ENCODE measurements at places on chromosomes 5 and 9.

DNA sequence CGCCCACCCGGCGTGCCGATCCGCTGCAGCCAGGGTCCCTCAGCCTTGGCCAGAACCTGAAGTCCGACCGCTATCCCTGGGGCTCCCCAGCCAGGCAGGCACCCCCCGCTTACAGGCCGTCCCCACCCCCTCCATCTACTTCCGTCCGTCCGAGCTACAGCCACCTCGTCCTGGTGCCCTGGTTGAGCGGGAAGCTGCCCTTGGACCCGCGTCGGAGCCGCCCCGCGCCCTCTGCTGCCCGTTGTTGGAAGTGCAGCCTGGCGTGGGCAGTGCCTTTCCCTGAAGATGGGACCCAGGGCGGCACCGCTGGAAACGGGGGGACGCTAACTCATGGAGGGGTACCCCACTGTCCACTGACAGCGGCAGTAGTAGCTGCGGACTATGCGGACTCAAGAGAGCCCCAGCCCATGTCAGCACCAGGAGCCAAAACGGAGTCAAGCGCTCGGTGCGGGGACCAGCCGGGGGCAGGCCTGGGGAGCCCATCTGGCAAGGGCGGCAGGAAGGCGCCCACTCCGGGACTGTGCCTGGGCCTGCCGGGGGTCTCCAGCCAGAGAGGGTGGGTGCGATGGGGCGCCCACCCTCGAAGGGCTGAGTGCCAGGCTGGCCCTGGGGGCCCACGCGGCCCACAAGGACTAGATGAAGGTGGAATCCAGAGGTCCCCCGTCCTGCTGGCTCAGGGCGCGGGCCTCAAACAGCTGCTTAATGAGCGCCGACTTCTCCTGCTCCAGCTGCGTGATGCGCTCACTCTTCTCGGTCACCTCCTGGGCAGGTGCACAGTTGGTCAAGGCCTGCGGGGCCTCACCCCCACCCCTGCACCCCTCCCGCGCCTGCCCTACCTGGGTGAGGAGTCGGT is 6.1 kb downstream of the SAPCD2 start:
- DNase-seq = peak; percentile 66

- DNase-seq = no peak
Observed at GRCh38 chr5:154209591-154210081, 19.1 kb downstream of the GALNT10 start.

DNA sequence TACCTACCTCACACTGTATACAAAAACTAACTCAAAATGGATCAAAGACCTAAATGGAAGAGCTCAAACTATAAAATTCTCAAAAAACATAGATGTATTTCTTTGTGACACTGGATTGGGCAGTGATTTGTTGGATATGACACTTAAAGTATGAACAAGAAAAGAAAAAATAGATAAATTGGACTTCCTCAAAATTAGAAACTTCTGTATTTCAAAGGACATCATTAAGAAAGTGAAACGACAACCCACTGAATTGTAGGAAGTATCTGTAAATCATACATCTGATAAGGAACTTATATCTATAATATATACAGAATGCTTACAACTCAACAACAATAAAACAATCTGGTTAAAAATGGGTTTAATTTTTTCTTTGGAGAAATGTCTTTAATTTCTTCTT is 96.7 kb downstream of the NRG2 start:
- DNase-seq = no peak

- no peak for DNase-seq
Observed at GRCh38 chr5:53963958-53964357, 346.4 kb downstream of the ARL15 start.

DNA sequence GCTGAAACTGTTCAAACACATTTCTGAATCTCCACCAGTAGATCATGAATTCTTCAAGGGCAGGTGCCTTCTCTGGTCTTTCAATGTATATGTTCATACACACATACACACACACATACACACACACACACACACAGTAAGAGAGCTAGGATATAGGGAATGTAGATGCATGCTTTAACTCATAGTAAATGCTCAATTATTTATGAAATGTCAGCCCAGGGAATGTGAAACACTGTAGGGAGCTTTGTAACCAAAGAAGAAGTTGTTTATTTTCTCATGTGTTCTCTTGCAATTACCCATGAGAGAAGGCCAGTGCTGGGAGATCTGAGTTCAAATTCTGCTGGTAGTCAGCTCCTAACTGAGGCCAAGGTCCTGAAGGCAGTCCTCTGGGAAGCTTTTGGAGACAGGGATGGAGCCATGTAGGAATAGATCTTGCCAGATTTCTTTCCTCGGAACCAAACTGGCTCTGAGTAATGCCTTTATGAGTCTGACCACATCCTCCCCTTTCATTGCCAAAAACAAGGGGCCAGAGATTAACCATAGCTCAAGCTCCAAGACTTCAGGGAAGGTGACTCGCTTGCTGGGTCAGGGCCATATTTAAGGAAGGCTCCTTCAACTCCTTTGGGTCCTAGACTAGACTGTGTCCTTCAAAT is 487.0 kb upstream of the TNC start:
- DNase-seq = no peak

- DNase-seq = no peak
Observed at GRCh38 chr5:116604805-116605204, 30.2 kb upstream of the SEMA6A start.

DNA sequence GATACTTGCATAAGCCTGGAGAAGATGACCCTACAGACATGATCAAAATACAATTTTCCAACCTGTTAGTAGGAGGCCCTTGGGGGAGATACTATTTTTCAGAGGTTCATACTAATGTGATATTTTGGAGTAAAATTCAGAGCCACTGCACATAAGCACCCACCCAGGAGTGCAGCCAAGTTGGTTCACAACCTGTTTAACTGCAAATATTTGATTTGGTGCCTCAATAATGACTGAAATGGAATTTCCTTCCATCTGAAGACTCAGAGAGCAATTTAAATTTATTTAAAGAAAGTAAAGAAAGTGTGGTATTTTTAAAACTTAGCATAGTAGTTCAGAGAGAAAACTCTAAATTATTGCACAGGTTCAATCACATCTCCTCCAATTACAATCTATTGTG is 77.5 kb upstream of the FBN2 start:
- DNase-seq = no peak

DNA sequence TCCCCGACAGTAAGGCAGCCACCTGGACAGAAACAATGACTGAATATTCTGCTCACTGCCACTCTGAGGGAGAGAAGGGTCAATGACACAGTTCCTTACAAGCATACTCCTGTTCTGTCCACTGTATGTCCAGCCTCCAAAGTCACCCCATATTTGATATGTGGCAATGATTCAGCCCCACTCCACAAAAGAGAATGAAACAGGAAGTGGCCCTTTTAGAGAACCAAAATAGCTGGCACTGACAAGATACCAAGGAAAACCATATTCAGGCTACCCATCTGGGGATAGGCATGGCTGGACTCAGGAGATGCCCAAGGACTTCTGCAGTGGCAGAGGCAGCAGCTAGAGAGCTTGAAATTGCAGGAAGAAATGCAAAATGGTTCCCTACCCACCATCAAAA is 12.8 kb upstream of the GFRA3 start:
- no peak for DNase-seq

GRCh38 chr9:27672718-27673117 is 99.4 kb upstream of the C9orf72 start:
- DNase-seq = no peak

DNA sequence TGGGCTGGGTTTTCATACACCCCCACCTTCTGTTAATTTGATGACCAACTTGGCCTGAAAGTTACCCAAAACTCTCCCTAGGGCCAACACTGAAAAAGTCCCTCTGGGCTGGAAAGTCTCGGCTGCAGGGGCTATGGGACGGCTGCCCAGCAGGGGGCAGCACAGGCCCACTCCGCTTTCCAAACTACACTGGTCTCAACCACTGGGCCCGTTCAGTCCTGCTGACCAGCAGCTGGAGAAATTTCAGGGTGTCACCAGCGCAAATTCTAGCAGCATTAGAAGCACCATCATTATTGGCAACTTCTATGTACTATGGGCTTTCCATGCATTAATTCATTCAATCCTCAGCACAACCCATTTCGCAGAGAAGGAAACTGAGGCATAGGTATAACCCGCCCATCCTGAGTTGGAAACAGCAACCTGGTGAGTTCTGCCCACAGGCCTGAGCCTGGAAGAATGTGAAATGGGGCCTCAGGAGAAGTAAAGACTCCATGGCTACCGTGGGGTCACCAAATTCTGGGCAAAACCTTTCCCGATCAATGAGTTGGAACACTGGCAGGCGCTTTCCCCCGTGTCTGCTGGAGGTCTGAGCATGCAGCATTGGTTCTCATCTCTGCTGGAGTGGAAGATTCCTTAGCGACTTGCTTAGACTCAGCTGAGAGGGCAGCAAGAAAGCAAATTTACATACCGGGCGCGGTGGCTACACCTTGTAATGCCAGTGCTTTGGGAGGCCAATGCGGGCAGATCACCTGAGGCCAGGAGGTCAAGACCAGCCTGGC is 9.7 kb downstream of the ORM2 start:
- peak; percentile 62 for DNase-seq

DNA sequence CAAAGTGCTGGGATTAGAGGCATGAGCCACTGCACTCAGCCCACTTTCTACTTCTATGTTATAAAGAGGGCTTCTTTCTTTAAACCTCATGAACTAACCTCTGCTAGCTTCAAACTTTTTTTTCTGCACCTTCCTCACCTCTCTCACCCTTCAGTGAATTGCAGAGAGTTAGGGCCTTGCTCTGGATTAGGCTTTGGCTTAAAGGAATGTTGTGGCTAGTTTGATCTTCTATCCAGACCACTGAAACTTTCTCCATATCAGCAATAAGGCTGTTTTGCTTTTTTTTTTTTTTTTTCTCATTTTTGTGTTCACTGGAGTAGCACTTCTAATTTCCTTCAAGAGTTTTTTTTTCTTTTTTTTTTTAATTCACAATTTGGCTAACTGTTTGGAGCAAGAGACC is 216.4 kb upstream of the MAP3K1 start:
- no peak for DNase-seq

DNA sequence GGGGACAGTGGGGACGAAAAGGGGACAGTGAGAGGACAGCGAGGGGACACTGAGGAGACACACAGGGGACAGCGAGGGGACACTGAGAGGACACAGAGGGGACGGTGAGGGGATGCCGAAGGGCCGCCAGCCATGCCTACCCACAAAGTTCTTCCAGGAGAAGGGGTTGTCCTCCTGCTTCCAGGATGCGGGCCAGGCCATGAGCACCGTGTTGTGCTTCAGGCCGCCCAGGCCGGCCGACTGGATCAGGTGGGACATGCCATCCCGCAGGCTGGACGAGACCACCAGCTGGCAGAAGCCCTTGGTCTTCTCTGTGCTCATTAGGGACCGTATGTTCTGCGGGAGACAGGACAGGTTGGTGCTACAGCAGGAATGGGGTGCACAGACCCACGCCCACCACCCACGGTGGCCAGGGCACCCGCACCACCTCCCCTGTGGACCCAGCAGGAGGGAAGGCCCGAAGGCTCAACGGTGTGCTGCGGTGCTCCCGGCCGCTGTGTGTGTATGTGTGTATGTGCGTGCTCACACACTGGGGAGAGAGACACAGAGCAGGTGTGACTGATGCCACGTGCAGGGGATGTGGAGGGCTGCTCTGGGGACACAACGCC is 46.6 kb downstream of the SLC12A7 start:
- DNase-seq = no peak

DNA sequence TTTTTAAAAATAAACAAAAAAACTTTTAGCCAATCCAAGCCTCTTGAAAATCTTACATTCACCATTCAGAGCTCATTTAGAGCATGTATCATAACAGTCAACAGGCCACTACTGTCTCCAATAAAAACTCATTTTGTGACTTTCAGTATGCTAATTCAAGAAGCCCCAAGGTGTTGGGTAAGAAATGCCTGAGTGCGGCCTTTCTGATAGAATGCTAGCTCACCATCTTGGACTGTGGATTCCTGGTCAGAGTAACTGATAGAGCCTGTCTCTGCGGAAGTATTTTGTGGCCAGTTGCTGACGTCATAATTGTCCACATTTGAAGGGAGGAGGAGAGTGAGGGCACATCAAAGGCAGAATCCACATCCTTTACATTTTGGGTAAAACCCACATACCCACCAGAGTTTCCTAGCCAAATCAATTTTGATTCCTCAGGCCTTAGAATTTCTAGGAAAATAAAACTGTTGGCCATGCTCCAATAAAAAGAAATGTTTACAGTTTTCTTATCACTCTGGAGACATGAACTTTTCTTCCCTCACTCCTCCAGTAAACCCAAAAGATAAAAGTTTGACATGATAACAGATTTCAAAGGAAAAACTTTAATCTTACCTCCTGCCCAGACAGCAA is 41.1 kb upstream of the ERCC6L2 start:
- DNase-seq = no peak

- DNase-seq = no peak
Observed at GRCh38 chr5:143488381-143488780, 84.9 kb upstream of the NR3C1 start.

- no peak for DNase-seq
Observed at GRCh38 chr5:3384531-3384930, 211.1 kb upstream of the IRX1 start.

- DNase-seq = no peak
Observed at GRCh38 chr9:2725898-2726649, 8.8 kb downstream of the KCNV2 start.

- no peak for DNase-seq
Observed at GRCh38 chr5:18171684-18172083, 537.4 kb downstream of the TAF11L14 start.

DNA sequence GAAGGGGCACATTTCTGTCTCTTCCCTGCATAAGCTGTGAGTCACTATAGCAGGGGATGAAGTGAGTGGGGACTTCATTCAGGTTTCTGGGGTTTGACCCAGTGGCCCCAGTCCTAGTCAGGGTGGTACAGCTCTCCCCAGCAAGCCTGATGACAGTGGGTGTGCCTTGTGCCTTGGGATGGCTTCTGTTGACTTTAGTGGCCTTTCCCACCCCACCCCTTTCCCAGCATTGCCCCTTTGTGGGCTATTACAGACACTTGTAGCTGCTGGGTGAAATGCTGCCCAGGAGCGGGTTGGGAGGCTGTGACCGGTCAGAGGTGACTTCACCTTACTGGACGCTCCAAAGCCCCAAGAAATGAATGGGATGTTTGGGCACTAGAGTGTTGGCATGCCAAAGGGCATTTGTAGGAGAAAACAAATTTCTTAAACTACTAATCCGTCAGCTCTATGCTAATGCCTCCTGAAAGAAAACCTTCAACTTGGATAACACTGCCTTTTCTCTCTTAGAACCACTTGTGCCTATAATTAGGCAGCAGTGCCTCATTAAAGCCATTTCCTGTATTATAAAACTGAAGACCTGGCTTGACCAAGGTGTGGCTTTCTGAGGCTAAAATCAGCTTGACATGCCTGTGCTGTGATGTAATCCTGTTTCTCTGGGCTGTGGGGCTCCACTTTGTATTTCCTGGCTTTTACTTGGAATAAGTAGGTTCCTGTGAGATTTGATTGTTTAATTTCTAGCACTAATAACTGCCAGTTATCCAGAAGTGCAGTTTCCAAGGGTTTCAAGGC is 119.0 kb upstream of the SLC25A48 start:
- DNase-seq = no peak

DNA sequence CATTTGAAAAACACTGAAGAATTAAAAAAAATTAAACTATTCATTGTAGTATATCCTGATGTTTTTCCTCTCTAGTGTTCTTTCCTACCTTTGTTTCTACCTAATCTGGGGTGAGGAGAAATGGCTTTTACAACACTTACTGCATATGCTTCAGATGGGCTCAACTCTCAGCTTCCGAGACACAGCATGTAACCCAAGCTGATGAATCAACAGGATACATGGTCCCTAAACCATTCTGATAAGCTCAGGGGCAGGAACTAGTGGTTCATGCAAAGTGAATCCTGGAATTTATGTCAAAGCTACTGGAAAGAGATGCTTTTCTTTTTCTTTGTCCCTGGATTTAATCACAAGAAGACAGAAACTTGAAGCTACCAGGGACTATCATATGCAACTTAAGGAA is 672.5 kb upstream of the RORB start:
- no peak for DNase-seq

GRCh38 chr5:168948746-168949145 is 352.2 kb downstream of the SLIT3 start:
- DNase-seq = no peak

Measured in activated CD8-positive, alpha-beta memory T cell treated with anti-CD3 and anti-CD28 coated beads, Interleukin-2, amount 50 U/mL, for 4 hours (primary cell).